ENCODE measurements at places on chromosomes 2 and 18.

- no peak for DNase-seq
Observed at GRCh38 chr2:38108907-38109731, 33.2 kb upstream of the CYP1B1 start.

GRCh38 chr2:102368461-102369109 lies 13.0 kb downstream of the IL18R1 start:
- DNase-seq: no peak

DNA sequence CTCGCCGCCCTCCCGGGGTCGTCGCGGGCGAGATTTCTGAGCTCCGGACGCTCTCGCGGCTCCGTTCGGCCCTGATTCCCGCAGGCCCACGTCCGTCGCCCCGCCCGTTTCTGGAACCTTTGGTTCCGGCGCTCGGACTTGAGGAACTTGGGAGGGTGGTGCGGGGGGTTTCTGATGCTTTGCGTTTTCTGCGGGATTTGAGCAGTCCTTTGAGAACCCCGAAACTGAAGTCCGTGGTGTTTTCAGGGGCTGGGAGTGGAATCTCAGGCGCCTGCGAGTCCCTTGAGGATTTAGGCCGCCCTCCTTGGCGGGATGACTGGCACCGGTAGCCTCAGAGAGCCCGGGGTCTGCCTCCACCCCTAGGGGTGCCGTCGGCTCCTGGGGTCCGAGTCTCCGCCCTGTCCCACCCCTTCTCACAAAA lies 336 bp downstream of the THNSL2 start:
- no peak for DNase-seq

DNA sequence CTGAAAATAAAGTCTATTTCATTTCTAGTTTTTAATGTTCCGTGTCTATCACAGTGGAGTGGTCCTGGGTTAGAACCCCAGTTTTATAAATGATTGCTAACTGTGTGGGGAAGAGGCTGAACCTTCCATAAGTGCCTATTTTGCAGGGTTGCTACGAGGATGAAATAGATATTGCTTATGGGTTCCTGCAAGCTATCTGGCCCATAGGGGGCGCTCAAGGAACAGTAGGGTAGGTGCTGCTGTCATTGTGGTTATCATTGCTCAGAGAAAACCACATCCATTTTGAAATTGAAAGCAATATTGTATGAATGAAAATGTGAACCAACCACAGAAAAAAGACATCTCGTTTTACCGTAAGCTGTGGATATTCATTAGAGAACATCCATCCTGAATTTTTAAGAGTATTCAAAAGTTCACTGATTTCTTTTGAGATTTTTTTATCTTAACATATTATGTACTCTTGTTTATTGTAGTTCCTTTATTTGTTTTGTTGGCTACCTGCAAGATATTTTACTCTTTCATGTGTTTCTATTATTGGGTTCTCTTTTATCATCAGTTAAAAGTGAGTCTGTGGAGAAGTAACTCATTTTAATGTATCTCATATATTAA lies 261.6 kb downstream of the NAPG start:
- DNase-seq: peak; percentile 67

DNA sequence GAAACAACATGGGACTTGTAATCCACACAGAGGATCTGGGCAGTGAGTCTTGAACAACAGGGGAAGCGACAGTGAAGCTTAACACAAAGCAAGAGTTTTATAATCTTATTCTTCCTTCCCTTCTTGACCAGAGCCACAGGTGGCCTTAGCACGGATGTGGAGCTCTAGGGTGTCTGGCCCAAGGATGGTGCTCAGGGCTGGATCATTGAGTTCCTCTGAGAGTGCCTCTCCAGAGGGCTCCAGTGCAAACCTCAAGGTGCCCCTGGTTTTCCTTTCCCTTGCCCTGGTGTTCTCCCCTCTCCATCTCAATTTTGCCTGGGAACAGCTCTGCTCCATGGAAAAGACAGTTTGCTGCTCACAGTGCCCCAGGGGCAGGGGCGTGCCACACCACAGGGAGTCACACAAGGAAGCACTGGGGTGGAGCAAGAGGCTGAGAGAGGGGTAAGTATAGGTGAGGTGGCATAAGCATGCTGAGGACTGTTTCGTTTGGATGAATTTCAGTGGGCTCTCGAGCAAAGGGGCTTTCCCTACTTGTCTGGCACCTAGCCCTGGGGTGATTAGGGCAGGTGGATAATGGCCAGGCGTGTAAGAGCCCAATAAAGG lies 88.6 kb upstream of the B3GNT7 start:
- DNase-seq: no peak

DNA sequence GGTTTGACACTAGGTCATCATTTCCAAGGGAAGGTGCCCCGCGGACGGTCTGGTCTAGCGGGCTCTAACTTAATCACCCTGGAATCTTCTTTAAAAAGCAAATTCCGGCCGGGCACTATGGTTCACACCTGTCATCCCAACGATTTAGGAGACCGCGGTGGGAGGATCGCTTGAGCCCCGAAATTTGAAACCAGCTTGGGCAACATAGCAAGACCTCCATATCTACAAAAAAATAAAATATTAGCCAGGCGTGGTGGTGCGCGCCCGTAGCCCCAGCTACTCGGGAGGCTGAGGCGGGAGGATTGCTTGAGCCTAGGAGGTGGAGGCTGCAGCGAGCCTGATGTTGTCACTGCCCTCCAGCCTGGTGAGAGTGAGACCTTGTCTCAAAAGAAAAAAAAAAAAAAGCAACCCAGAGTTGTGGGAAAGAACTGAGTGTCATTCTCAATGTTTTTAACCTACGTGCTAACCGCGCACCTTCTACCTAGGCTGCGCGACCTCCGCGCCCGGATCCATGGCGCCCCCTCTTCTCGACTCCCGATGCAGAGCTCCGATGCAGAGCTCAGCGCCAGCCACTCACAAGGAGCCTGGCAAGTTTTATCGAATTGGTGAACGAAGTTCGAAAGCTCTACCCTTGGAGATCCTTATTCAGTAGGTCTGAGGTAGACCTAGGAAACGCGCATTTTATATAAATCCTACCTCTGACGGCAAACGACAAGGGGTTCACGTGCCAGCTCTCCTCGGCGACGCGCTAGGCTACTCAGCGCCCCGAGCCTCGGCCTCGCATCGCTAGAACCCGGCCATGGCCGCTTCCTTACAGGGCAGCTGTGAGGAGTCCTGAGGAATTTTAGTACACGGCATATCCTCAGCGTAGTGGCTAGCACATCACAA lies 888 bp upstream of the TWSG1 start:
- DNase-seq: no peak

GRCh38 chr2:60306267-60306861 lies 247.1 kb downstream of the BCL11A start:
- no peak for DNase-seq

DNA sequence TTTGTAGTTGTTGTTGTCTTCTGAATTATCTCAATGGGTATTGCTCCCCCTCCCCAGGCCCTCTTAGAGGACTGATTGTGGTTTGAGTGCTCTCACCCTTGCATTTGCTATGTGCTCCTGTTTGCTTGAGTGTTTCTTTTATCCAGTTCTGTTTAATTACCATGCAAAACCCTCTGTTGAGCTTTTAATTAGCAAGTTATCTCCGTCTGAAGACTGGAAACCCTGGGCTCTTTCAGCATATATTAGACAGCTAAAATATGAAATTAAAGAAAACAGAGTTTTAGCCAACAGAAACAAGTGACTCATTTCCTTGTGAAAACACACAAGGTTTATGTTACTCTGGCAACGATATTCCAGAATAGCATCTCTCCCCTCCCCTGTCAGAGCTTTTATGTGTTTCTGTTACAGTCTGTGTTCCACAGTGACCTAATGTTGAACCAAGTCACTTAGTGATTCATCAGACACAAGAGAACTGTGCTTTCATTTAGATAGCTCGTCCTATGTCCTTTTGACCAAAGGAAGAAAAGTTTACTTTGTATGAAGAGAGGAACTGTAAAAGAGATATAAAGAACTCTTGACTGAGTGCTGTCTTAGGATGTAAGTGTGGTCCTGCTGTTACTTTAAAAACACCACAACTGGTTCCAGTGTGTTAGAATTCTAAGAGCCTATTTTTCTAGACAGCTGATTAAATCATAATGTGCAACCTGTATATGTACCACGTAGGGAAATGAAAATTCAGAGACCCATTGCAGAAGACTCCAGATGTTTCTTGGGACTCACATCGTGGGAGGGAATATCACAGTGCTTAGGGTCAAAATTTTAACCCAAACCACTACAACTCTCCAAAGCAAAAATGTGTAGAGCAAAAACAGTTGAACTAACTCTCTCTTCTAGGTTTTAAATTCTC lies 172.8 kb upstream of the RBMS1 start:
- DNase-seq: no peak

- DNase-seq: no peak
Observed at GRCh38 chr2:240247241-240247867, 106.9 kb upstream of the OTOS start.

GRCh38 chr18:76524900-76525698 lies 30.1 kb upstream of the ZNF516 start:
- DNase-seq: no peak

DNA sequence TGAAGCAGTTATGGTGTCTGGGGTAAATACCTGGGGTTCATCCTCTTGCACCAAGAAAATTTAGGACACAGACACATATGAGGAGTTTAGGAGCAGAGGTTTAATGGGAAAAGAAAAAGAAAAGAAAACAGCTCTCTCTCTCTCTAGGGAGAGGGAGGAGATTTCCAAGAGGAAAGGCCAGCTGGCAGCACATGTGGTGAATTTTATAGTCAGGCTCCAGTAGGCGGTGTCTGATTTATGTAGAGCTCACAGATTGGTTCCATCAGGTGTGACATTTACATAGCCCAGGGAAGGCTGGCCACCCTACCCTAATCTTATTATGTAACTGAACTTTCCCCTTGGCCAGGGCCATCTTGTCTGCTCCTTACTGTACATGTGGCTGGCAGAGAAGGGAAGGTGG lies 297.5 kb upstream of the RGPD4 start:
- no peak for DNase-seq

DNA sequence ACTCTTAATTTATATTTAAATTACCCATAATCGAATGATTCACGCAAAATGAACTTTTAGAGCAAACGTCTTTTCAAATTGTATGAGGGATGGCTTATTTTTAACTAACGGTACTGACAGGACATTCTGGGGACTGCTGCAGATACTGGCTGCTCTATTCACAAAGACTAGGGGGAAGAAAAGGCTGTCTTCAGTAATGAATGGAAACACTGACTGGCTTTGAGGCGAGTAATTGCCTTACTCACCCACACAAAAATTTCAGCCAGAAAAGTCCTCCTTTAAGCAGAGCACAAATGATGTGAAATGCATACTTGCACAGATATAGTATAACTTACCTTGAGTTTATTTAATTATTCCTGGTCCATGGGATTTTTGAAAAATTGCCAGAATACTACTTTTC lies 852.6 kb downstream of the DPP10 start:
- no peak for DNase-seq

DNA sequence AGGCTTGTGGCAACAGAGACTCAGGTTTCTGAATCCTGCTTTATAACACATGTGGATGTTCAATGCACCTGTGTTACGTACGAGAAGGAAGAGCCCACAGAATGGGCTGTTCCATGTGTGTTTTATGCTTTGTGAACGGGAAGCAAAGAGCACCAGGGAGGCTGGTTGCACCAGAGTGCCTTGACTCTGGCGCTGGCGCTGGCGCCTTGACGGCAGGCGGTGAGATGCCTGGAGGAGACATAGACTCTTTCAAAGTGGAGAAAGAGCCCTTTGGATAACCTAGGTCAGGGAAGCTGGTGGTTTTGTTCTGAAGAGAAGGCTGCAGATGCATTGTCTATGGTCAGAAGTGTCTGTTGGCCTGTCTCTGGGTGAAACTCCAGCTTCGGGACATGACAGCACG lies 80.2 kb upstream of the APCDD1 start:
- no peak for DNase-seq

- DNase-seq: no peak
Observed at GRCh38 chr18:69757733-69758132, 189.9 kb downstream of the CD226 start.

- no peak for DNase-seq
Observed at GRCh38 chr18:46678785-46679399, 21.9 kb upstream of the LOXHD1 start.

GRCh38 chr2:16650287-16651249 lies 15.1 kb downstream of the CYRIA start:
- no peak for DNase-seq

GRCh38 chr2:36352701-36353100 lies 2.9 kb upstream of the CRIM1 start:
- DNase-seq: no peak

- DNase-seq: no peak
Observed at GRCh38 chr2:105712981-105713596, 31.6 kb upstream of the NCK2 start.

- no peak for DNase-seq
Observed at GRCh38 chr18:7201096-7201495, 29.8 kb upstream of the LRRC30 start.

- DNase-seq: no peak
Observed at GRCh38 chr2:161870401-161870930, 203.5 kb downstream of the DPP4 start.

GRCh38 chr18:32804134-32804888 lies 31.5 kb upstream of the KLHL14 start:
- DNase-seq: no peak

DNA sequence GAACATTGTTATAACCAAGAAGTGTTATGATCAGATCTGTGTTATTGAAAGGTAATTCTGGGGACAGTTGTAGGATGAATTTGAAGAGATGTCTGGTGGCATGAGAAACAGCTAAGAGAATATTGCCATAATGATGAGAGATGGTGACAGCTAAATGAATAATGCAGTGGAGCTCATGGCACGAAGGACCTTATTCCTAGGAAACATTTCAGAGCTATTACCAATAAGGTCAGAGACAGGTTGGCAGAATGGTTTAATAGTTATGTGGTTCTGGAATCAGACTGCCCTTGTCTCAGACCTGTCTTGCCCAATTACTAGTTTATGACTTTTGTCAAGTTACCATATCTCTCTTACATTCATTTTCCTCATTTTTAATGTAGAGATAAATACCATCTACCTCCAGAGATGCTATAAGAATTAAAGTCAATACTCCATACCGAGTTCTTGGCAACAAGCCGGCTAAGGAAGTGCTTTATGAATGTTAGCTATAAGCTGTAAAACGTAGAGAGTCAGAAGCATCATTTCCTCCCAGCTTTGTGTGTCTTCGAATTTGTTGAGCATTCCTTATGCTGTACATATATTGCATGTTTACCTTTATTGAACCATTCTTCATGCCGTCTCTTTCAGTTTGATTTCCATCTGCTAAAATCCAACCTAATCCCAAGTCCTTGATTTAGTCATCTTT lies 73.6 kb upstream of the COL5A2 start:
- no peak for DNase-seq

DNA sequence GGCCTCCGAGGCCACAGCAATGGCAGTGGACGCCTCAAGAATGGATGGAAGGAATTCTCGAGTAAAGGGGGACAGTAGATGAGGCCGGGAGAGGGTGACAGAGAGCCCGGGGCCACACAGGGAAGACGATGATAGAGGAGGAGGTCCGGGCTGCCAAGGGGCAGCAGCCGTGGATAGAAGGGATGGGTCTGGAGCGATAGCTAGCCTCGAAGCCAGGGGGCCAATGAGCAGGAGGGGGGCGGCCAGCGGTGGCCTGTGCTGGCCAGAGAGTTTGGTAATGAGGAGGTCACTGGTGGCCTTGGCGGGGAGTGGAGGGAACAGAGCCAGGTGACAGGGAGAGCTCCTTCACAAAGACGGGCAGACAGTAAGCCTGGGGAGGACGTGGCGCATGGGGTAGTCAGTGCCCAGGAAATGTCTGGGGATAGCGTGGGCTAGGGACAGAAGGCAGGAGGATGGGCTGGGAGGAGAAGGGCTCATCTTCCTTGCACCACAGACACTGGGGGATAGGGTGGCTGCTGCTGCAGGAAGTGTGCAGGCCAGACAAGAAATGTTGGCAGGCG lies 87.8 kb upstream of the ASB18 start:
- DNase-seq: no peak

Measured in NCI-H187 (cell line).